ENCODE measurements at places on chromosomes 5 and 9.

DNA sequence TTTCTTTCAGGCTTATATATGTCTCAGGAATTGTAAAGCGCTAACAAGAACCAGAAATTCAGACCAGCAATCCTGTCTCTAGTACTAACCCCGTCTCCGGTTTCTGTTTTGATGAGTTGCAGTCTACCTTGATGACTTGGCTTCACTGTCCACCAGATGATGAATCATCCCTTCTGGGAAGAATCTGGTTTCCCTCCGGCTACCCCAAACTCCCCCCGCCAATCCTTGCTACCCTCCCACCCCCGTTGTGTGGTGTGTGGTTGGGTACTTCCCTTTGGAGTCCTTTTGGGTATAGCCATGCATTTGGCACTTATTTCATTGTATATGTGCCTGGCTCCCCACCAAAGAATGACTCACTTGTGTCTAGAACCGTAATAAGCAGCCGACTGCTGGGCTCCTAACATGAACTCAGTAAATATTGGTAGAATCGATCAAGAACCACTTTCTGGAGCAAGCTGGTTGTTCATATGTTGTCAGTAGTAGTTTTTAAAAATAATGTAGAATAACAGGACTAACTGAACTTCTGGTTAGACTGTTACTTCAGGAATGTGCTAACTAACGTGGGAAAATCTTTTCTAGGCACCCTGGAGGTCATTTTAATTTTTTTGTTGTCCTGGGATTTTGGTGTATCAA is 8.3 kb upstream of the TGFBI start:
- no peak for DNase-seq

GRCh38 chr9:107707428-107707837 is 217.9 kb upstream of the KLF4 start:
- DNase-seq: no peak

- no peak for DNase-seq
These were observed 125.1 kb downstream of the GAS1 start for GRCh38 chr9:86822006-86822801.

- no peak for DNase-seq
These were observed 8.2 kb upstream of the ACO1 start for GRCh38 chr9:32376285-32376684.

- DNase-seq: no peak
These were observed 284.3 kb downstream of the ARHGAP26 start for GRCh38 chr5:143054480-143054941.

DNA sequence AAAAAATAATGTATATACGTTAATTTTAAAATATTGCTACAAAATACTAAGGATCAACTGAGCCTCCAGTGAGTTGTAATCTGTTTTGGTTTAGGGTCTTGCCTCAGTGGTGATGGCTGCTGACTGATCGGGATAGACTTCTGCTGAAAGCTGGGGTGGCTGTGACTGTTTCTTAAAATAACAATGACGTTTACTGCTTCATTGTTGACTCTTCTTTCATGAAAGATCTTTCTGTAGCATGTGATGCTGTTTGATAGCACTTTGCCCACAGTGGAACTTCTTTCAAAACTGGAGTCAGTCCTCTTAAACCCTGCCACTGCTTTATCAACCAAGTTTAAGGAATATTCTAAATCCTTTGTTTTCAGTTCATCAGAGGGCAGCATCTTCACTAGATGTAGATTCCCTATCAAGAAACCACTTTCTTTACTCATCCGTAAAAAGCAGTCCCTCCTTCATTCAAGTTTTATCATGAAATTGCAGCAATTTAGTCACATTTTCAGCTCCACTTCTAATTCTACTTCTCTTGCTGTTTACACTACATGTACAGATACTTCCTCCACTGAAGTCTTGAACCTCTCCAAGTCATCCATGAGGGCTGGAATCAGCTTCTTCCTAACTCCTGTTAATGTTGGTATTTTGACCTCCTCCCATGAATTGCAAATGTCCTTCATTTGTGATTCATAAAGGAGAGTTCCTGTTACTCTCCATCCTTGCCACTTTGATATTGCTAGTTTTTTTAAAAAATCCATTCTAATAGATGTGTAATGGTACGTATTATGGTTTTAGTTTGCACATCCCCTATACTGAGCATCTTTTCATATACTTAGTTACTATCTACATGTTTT is 41.5 kb upstream of the PTPDC1 start:
- DNase-seq: no peak

DNA sequence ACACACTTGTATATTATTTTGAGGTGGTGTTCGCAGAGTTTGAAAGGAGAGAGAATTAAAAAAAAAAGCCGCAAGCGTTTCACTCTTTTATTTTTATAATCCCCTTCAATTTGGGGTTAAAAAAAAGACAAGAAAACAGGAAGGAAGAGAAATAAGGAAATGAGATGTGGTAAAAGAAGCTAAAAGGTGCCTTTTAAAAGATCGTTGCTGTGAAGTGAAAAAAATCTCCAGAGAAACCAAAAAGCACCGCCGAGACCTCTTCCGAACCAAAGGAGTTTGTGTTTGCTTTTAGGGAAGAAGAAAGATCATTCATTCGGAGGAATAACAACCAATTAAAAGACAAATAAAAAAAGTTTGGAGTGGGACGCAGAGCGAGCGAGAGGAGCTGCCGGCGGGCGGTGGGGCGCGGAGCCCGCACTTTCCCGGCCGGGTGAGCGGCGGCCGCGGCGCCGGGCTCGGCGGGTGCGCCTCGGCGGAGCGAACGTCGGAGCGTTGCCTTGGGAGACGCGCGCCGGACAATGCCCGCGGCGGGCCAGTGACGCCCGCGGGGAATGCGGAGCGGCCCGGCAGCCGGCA is 355 bp downstream of the TLE4 start:
- DNase-seq: no peak

DNA sequence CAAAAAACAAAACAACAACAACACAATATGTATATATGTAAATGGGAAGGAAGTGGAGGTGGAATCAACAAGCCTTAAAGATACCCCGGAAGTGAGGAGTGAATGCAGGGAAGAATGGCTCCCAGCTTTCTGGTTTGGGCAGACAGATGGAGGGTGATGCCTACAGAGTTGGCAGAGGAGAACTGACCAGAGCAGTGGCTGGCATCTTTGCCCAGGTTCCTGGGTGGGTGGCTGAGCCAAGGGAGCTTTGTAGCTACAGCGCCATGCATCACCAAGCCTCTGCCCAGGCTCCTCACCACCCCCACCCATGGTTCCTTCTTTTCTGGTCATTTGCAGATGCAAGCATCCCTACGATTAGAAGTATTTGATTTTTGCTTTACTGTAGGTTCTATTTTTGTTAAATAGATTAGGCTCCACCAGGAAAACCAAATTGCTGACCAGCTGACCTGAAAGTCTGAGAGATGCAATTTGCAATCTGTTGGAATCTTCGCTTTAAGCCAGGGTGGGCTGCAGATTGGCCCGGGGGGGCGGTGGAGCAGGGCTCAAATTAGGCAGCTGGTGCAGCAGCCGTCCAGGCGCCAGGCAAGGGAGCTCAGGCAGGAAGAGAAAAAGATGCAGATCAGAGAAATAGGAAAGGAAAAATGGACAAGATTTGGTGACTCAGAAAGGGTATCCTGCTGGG is 163.3 kb upstream of the TBC1D2 start:
- no peak for DNase-seq

GRCh38 chr9:93475856-93476255 is 22.5 kb upstream of the FAM120AOS start:
- no peak for DNase-seq

DNA sequence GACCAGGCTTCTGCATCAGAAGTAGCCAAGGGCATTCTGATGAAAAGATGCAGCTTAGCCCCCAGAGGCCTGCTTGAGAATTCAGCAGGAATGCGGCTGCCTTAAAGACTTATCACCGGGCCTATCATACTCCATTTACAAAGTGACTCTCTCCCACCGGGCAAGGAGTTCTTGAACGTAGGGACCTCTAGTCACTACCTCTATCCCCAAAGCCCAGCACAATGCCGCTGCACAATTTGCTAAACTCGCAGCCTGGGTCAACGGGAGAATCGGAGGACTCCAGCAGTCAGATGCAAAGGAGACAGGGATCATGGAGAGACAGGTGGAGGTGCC is 661 bp downstream of the PDCL start:
- no peak for DNase-seq

- no peak for DNase-seq
These were observed 513.6 kb upstream of the C9orf72 start for GRCh38 chr9:28086881-28087280.

DNA sequence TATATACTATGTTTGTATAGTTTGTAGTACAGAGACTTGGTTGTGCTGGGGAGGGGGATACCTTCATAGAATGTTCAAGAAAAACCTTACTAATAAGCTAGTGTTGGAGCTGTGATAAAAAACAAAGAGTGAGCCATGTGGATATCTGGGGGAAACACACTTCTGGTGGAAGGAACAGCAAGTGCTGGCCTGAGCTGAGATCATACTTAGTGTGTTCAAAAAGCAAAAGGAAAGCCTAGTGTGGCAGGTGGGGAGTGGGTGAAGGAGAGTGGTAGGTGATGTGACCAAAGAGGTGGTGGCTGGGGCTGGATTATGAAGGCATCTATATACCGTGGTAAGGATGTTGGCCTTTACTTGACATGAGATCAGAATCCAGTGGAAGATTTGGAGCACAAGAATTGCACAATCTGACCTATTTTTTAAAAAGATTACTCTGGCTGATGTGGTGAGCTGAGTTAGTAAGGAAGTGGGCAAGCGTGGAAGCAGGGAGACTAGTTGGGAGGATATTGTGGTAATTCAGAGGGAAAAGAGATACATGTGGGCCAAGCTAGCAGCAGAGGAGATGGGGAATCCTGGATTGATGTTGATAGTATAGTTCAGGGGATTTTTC is 26.6 kb downstream of the PALM2AKAP2 start:
- no peak for DNase-seq

- DNase-seq: no peak
These were observed 1.2 kb downstream of the CDC14B start for GRCh38 chr9:96618209-96619123.
